H9 (cell line): ENCODE measurements at places on chromosomes 16 and 17. TPM values are rescaled to one million over a fixed set of nuclear protein-coding genes. Genes with fewer than 3 reads are reported as not detected.

GRCh38 chr16:48381201-48381600, 4.0 kb downstream of the SIAH1 start:
- no peak for DNase-seq

DNA sequence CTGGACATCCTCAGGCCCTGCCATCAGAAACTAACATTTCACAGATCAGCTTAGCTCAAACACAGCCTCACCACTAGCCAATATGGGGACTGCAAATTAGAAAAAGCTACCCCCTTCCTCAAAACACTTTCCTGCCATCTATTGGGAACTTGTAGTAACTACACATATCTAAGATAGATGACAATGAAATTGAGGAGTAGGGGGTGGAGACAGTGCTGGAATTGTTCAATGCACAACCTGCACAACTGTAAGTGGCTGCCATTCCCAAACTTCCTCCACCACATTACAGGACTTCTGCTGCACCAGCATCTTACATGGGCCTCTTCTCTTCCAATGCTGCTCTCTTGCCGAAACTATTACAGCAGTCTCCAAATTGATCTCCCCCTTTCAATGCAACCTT, 21.9 kb downstream of the AIPL1 start:
- DNase-seq, result no peak

GRCh38 chr17:32971171-32971570, 20.5 kb upstream of the SPACA3 start:
- no peak for DNase-seq

DNA sequence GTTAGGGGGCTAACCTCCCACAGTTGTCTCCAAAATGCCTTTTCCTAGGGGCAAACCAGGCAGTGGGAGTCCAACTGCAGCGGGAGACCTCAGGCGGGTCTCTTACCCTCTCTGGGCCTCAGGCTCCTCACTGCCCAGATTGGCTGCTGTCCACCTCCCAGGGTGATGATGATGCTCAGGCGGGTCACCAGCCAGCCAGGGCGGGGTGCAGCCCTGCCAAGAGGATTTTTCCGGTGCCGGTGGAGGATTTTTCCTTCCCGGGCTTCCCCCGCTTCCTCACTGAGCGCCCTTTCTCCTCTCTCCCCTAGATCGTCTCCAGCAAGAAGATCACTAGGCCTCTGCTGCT, 22.8 kb downstream of the CPNE2 start:
- DNase-seq, result no peak

- DNase-seq, result no peak
These were observed 13.8 kb upstream of the TMEM92 start for GRCh38 chr17:50260501-50260911.

GRCh38 chr16:81585785-81586184, 141.2 kb downstream of the CMIP start:
- peak; percentile 57 for DNase-seq

- no peak for DNase-seq
These were observed 180.5 kb downstream of the ZNF423 start for GRCh38 chr16:49675413-49675812.

Gene RPL38
- 1,354 and 1,358 TPM in 2 replicates for total RNA-seq

DNA sequence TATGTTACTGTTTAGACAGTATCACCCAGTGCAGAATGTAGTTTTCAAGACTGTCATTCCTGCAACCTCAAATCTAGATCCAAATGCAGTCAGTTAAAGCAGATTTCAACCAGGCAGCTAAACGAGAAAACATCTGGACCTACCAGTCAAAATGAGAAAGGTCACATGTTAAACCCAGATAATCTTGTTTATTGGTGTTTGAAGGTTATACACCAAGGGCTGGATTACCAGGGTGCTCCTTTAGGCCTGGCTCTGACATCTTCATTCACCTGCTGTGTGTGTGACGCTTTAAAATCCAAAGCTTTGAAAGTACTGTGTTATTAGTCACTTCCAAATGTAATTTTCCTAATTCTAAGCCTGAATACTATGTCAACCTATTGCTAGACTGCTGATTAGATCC, 54.9 kb downstream of the IKZF3 start:
- no peak for DNase-seq
